RWPE1 (cell line): ENCODE measurements at places on chromosomes 3 and 15.

DNA sequence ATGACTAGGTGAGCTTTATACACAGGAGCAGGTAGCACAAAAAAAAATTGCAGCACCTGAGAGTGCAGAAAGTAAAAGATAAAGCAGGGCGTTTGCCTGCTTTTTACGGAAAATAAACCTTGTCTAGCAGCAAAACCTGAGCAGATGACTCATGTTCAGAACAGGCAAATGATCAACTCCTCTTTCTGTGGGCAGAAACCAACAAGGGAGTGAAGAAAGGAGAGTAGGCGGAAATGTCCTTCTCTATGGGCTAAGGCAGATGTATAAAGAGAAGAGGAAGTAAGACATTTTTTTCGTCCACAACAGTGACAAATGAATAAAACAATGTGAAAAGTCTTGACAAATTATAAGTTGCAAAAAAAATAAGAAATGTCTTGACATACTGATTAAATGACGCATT lies 24.5 kb upstream of the GMNC start:
- no peak for DNase-seq

DNA sequence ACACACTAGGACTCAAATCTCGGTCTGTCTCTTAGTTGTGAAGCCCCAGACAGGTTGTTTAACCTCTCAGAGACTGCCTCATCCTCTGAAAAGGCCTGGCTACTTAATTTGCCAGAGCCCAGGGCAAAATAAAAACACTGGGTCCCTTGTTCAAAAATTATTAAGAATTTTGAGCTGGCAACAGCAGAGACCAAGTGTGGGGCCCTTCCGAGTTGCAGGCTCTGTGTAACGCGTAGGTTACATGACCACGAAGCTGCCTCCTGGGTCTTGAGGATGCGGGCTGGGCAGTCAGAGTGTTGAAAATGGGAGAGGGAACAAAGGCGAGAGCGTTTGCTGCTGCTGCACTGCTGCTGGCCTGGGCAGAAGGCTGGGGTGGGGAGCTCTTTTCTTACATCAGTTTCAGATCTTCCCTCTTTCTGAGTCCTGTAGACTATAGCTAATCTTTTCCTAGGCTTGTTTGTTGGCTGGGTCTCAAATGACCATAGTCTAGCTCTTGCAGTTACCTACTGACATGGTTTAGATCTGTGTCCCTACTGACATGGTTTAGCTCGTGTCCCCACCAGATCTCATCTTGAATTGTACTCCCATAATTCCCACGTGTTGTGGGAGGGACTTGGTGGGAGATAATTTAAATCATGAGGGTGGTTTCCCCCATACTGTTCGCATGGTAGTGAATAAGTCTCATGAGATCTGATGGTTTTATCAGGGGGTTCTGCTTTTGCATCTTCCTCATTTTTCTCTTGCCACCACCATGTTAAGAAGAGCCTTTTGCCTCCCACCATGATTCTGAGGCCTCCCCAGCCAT lies 49.9 kb downstream of the CLEC3B start:
- no peak for DNase-seq

DNA sequence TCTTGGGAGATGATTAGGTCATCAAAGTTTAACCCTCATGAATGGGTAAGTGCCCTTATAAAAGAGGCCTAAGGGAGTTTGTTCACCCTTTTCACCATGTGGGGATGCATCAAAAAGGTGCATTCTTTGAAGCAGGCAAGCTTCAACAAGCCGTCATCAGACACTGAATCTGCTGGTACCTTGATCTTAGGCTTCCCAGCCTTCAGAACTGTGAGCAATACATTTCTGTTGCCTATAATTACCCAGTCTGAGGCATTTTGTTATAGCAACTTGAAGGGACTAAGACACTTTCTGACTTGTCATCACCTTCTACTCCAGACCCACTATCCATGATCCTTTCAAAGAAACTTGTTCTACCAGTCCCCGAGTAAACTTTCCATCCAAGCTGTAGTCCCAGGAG lies 44.6 kb upstream of the LRRC58 start:
- DNase-seq = no peak

- DNase-seq = peak; percentile 72
These were observed 179.0 kb downstream of the P3H2 start for GRCh38 chr3:189941679-189942078.

GRCh38 chr15:89784686-89784960 lies 8.5 kb downstream of the MESP2 start:
- no peak for DNase-seq

DNA sequence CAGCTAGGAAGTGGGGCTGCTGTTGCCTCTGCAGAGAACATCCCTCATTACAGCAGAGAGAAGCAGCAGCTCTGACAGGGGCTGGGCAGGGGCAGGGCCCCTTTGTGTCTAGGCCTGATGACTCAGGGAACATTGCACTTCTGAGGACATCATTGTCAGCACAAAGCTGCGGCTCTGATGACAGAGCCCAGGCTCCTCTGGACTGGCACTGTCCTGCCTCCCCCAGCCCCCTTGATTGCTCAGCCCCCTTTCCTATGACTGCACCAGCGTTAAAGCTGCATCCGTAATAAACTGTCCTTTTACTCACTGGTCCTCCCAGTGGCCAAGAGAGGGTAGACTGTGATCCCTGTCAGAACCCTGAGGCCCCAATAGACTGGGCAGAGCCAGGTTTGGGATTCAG lies 18.3 kb downstream of the TRH start:
- peak; percentile 20 for DNase-seq

DNA sequence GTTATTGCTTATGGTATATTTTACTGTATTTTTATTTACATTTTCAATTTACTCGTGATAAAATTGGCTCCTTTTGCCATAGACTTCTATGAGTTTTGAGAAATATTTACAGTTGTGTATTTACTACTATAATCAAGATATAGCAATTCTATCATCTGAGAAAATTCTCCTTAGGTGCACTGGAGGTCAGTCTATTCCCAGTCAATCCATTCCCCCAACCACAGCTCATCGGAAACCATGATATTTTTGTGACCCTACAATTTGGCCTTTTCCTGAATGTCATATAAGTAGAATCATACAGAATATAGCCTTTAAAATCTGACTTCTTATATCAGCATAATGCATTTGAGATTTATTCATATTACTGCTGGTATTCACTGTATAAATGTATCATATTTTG lies 114.7 kb upstream of the LRTM1 start:
- no peak for DNase-seq

GRCh38 chr3:151226088-151226563 lies 23.1 kb upstream of the GPR171 start:
- DNase-seq = peak; percentile 75

DNA sequence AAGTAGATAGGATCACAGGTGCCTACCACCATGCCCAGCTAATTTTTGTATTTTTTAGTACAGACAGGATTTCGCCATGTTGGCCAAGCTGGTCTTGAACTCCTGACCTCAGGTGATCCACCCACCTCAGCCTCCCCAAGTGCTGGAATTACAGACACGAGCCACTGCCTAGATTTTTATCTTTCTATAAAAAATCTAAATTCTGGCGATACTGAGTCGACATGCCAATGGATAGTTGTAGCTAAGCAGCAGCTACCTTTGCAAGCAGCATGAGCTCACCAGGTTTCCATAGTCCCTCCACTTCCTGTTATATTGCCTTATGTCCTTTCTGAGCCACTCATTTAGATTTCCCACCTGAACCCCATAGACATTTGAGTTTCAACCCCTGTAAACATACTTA lies 13.1 kb upstream of the FMN1 start:
- DNase-seq = no peak

DNA sequence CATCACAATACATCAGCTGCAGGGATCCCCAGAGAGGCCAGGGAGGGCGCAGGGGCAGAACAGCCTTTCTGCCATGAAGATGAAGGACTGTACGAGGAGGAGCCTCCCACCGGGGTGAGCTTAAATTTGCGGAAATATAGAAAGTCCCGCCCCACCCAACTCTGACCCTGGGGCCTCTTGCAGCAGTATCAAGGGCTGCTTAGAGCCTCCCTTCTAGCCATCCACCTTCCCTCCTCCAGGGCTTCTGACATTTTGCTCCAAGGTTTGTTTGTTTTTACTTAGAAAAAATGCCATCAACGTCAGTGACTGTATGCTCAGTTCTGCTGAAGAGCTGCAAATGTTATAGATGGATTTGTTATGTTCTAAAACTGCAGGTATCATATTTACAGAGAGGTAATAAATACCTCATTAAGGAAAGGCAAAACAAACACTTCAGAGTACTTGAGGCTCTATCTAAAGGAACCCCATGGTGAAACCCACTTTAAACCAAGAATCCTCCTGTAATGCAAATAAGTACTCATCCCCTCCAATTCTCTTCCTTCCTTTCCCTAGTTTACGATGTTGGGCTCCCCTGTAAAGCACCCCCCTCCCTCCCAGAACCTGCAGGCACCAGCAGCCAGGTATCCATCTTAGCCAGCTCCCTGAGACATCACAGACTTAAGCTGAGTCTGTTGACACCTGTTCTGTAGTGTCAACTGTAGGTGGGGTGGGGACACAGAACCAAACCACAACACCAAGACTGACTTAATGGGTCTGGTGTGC lies 30.5 kb downstream of the RFTN1 start:
- DNase-seq = no peak

- DNase-seq = no peak
These were observed 91.2 kb upstream of the VEPH1 start for GRCh38 chr3:157594413-157594812.

GRCh38 chr15:100929641-100930042 lies 10.5 kb downstream of the LRRK1 start:
- peak; percentile 62 for DNase-seq

DNA sequence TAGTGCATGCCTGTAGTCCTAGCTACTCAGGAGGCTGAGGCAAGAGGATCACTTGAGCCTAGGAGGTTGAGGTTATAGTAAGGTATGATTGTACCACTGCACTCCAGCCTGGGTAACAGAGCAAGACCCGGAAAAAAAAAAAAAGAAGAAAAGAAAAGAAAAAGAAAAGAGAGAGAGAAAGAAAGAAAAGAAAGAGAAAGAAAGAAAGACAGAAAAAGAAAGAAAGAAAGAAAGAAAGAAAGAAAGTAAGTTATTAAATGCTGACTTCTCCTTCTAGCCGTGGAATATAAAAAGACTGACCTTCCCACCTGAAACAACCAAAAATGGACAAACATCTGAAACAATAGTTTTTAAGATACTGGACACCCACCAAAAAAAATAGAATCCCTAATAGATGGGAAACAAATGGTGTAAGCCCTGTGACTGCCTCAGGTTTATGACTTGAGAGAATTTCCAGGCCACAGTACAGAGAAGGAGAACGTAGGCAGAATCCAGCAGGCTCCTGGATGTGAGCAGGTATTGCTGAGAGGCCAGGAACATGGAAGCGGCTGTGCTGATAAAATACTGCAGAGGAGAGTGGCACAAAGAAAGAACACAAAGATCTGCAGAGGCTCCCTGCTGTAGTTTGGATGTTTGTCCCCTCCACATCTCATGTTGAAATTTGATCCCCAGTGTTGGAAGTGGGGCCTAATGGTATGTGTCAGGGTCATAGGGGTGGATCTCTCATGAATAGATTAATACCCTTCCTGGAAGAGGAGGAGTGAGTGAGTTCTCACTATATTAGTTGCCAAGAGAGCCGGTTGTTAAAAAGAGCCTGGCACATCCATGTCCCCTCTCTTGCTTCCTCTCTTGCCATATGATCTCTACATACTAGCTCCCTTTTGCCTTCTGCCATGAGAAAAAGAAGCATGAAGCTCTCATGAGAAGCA lies 41.8 kb upstream of the PRSS50 start:
- no peak for DNase-seq

- no peak for DNase-seq
These were observed 3.4 kb upstream of the ZBED2 start for GRCh38 chr3:111598552-111598951.

DNA sequence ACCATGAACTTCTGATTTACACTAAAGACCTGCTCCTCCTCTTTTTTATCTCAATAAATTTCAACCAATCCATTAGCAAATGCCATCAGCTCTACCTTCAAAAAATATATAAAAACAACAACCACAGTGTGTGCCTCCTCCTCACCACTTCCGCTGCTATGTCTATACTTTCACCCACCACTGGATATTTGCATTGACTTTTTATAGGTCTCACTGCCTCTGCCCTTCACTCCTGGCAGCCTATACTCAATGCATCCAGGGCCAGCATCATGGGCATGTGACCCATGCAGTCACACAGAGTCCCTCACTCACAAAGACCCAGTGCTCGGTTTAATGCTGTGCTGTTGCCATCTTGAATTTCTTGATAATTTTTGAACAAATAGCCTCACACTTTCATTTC lies 53.5 kb upstream of the CCDC54 start:
- DNase-seq = no peak

DNA sequence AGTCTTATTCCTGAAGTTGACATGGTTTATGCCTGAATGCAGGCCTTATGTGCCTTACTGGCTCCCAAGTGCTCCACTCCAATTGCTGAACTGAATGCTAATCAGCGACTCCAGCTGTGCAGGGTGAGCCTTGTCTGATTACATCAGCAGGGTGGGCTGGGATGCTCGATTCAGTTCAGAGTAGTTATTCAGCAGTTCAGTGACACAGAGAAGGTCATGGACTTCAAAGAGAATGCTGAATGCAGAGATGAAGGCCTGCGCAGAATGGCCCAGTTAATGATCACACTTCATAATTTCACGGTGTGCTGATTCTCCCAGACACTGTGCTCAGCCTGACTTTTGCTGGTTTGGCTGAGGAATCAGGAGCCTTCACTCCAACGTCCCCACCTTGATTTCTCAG lies 63.6 kb downstream of the CLDN1 start:
- DNase-seq = no peak

GRCh38 chr15:66565741-66566144 lies at the start of gene LCTL:
Gene LCTL, minus strand, starts transcription at chr15:66565998. Its CDS starts 633 bp downstream, at chr15:66565365.
- DNase-seq = peak; percentile 19

GRCh38 chr3:33980252-33980651 lies 181.8 kb downstream of the PDCD6IP start:
- DNase-seq = peak; percentile 48

DNA sequence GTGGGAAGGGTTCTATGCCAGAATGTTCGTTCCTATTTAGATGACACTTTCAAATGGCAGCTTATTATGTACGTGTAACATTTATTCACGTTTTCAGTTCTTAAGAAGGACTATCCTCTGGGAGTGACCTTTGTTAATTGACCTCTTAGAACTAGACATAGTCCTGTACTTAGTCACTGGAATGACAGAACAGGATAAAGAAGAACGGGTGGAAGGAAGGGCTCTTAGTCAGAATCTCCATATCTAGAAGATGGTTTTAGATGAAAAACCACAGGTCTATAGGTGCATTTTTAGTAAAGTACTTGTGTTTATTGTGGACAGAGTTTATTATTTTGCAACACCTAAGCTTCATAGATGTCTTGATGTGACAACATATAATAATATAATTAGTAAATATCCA lies 6.5 kb downstream of the METTL6 start:
- no peak for DNase-seq

- DNase-seq = no peak
These were observed 46.5 kb upstream of the SACM1L start for GRCh38 chr3:45642731-45643152.

GRCh38 chr3:194749631-194750490 lies 64.2 kb downstream of the FAM43A start:
- DNase-seq = no peak

- peak; percentile 69 for DNase-seq
These were observed 283.0 kb upstream of the VEPH1 start for GRCh38 chr3:157786211-157786610.
